ENCODE measurements at places on chromosomes 4 and X. TPM values are rescaled to one million over a fixed set of nuclear protein-coding genes. Genes with fewer than 3 reads are reported as not detected.

The TMA16 gene
- total RNA-seq: 28.8 TPM

The LRAT gene
- 2.1 TPM for total RNA-seq

The RNF150 gene
- total RNA-seq: 7.4 TPM

The KLHL13 gene
- 4.1 TPM for total RNA-seq

The SPANXC gene
- not detected for total RNA-seq

The DCAF4L1 gene
- total RNA-seq: 0.13 TPM

The XIAP gene
- 28.2 TPM for total RNA-seq

The S100G gene
- total RNA-seq: not detected

The TREX2 gene
- not detected for total RNA-seq

The KLF3 gene
- total RNA-seq: 20.6 TPM

The ADH6 gene
- total RNA-seq: not detected

The DCAF8L2 gene
- not detected for total RNA-seq

The PDGFRA gene
- total RNA-seq: 159 TPM

The SAGE1 gene
- total RNA-seq: not detected

The SRPX2 gene
- total RNA-seq: 79.9 TPM

The ADGRG4 gene
- total RNA-seq: not detected

The LGI2 gene
- total RNA-seq: not detected

The CABS1 gene
- not detected for total RNA-seq

The TENT5D gene
- total RNA-seq: not detected

The TRAM1L1 gene
- total RNA-seq: 5.2 TPM

The HPGDS gene
- not detected for total RNA-seq

The PAGE1 gene
- total RNA-seq: not detected

The ERCC6L gene
- 1.4 TPM for total RNA-seq

The MUC7 gene
- total RNA-seq: not detected

The CSAG1 gene
- not detected for total RNA-seq

The ZXDA gene
- total RNA-seq: 2.6 TPM

The MAGEC3 gene
- not detected for total RNA-seq

The MSANTD1 gene
- total RNA-seq: 0.48 TPM

The SLC10A4 gene
- total RNA-seq: not detected

The CT45A10 gene
- not detected for total RNA-seq

The GYG2 gene
- total RNA-seq: 11.3 TPM

The APBB2 gene
- 90.2 TPM for total RNA-seq

The GRPR gene
- total RNA-seq: not detected

The PAGE2B gene
- total RNA-seq: not detected

The CXorf51B gene
- total RNA-seq: not detected

The GPM6B gene
- 5.3 TPM for total RNA-seq

The GPC3 gene
- 3.5 TPM for total RNA-seq

The FAM200B gene
- total RNA-seq: 45.8 TPM

The NEUROG2 gene
- total RNA-seq: not detected

The PPP4R3C gene
- not detected for total RNA-seq

The CCKAR gene
- total RNA-seq: not detected

The ZIC3 gene
- total RNA-seq: not detected

The KDM5C gene
- total RNA-seq: 110 TPM

The SLC7A11 gene
- total RNA-seq: 6.1 TPM

The F8A1 gene
- total RNA-seq: 10.7 TPM

The LUZP4 gene
- not detected for total RNA-seq

The ZNF630 gene
- 0.78 TPM for total RNA-seq

The TMPRSS11B gene
- total RNA-seq: not detected

The ETDA gene
- total RNA-seq: not detected

The ZNF157 gene
- total RNA-seq: under 0.01 TPM

The DRP2 gene
- 1.3 TPM for total RNA-seq

The FTSJ1 gene
- 78.2 TPM for total RNA-seq

The CFAP299 gene
- total RNA-seq: not detected

Data from epithelial cell of alveolus of lung (primary cell).